HTR-8/SVneo (cell line): ENCODE measurements at places on chromosomes 5 and 9.

DNA sequence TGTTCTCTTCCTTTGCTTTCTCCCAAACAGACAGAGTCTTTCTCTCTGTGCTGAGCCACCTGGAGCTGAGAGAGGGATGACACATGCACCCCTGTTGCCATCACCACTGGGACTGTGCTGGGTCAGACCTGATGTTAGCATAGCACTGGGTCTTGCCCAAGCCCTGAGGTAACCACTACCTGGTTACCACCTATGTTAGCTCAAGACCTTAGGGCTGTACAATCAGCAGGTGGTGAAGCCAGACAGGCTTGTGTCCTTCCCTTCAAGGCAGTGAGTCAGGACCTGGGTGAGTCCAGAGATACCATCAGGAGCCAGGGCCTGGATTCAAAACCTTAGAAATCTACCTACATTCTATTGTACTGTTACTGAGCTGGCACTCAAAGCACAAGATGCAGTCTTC lies 32.1 kb downstream of the FST start:
- no peak for DNase-seq

- no peak for DNase-seq
Measured at GRCh38 chr9:27124151-27124550, 15.1 kb downstream of the TEK start.

DNA sequence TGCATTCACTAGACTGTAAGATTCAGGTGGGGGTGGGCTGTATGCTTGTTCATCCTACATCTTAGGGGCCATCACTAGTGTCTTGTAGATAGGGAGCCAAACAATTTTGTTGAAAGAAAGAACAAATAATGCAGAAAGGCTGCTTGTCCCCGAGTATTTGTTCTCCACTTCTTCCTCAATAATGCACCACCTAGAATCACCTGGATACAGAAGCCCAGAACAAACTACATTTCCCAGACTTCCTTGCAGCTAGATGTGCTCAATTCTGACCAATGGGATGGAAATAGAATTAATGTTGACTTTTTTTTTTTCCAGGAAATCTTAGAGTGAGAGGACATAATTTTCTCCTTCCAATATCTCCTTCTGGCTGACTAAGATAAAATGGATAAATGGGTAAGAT lies 38.9 kb upstream of the TNFSF8 start:
- no peak for DNase-seq

DNA sequence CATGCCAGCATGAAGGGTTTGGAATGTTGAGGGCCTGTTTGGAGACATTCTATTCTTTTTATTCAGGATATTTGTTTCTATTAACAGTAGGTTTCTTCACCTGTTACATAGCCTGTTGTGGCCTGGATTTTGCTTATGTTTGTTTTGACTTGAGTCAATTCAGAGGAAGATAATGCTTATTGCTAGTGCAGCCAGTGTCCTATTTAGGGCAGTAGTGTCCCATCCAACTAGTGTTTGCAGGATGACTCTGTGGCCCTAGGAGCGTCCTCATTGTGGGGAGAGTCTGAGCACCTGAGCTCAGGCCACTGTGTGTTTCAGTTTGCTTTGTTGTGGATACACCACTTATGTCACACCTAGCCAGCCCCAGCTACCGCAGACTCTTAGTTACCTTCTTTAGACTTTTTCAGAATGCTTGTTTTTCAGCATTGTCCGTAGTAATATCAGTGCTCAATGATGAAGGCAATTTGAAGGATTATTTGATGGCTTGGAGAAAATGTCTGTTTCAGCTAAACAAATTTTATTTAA lies 90.3 kb downstream of the ARHGEF28 start:
- DNase-seq, result no peak

- no peak for DNase-seq
Measured at GRCh38 chr5:148858106-148858505, 31.7 kb downstream of the ADRB2 start.
